Activated T-helper 1 cell treated with anti-CD3 and anti-CD28 coated beads, Interleukin-12 subunit alpha, Interleukin-12 subunit beta, Interleukin-2, Interleukin-4 antibody, amounts not matched to agents 30 ng/mL and 10 ng/mL and 1 ng/mL, durations not matched to agents 14 hours and 24 hours and 36 hours (primary cell): ENCODE measurements at places on chromosomes 7 and 10. TPM values are rescaled to one million over a fixed set of nuclear protein-coding genes. Genes with fewer than 3 reads are reported as not detected.

DNA sequence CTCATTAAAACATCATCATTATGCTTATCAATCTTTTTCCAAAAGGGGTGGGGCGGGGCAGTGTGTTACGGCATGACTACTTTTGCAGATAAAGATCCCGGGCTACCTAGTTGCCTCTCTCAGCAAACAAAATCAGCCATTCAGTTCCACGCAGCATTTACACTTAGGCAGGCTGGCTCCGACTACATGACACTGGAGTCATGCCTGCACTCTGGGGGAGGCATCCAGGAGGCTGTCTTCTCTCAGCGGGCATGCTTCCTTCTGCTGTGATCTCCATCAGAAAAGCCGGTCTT lies 193.9 kb upstream of the TCF7L2 start:
- DNase-seq, result no peak

- DNase-seq, result no peak
These were observed 750.2 kb upstream of the IGFBP3 start for GRCh38 chr7:46671108-46671769.

DNA sequence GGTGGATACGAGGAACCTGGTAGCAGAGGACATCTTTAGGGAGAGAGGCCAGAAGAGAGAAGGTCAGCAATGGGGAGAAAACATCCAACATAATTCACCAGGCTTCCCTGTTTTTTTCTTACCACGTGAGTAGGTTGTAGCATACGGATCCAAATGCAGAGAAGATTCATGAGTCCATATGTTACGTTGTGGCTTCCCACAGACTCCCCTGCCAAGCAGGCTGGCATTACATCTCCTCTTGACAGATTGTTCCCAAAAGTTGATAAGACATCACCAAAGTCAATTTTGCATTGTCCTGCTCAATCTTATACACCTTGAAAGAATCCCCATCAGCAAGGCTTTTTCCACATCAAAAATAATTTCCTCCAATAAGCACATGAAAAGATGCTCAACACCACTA lies 39.7 kb downstream of the DRGX start:
- no peak for DNase-seq

DNA sequence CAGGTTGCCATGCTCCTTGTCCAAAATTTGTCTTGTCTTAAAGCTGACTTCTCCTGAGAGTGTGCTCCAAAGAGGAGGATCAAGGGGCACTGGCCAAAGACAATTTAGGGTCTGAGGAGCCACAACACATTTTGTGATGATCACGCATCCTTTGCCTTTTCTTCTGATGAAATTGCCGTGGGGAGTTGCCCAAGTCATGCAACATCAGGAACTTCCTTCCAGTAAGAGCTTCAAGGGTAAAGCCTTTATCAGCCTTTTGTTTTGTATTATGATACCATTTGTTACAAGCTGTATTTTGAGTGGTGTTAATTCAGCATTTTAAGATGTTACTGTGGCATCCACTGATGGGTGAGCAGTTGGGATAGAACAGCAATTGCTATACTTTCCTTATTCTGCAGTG lies 131.2 kb upstream of the MKI67 start:
- DNase-seq, result no peak

DLX6 gene
- total RNA-seq, result not detected in 2 replicates

SH2D4B gene
- total RNA-seq, result 0.18 and 0.20 TPM in 2 replicates

DNA sequence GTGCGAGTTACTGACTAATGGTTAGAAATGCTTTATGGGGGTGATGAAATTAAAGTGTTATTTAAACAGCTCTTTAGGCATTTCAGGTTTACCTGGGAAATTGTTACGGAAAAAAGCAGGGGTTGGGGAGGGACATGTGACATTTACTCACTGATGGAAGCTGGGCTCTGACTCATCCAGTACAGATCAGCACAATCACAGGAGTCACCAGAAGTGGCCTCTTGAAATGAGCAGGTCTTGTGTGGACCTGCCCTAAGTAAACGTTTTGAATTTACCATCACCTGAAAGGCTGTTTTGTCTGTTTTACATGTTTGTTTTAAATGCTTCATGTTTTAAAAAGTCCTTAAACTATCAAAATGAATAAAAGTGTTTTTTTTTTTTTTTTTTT lies 2.3 kb downstream of the GLRX3 start:
- no peak for DNase-seq

SLC39A12 gene
- total RNA-seq, result not detected in 2 replicates
